ENCODE measurements at places on chromosomes 7 and 10. TPM values are rescaled to one million over a fixed set of nuclear protein-coding genes. Genes with fewer than 3 reads are reported as not detected.
A peak's percentile ranks its signal among the peaks of the same experiment; 100 is the strongest.

GRCh38 chr10:11373717-11374171, 237.7 kb downstream of the USP6NL start:
- H3K27me3 ChIP-seq: no peaks in the 10 kb centered on the region
- DNase-seq: no peak
- H3K4me3 ChIP-seq: no peak overlapping the region
- no peaks in the 10 kb centered on the region for H3K36me3 ChIP-seq
- no peak overlapping the region for H3K27ac ChIP-seq

DNA sequence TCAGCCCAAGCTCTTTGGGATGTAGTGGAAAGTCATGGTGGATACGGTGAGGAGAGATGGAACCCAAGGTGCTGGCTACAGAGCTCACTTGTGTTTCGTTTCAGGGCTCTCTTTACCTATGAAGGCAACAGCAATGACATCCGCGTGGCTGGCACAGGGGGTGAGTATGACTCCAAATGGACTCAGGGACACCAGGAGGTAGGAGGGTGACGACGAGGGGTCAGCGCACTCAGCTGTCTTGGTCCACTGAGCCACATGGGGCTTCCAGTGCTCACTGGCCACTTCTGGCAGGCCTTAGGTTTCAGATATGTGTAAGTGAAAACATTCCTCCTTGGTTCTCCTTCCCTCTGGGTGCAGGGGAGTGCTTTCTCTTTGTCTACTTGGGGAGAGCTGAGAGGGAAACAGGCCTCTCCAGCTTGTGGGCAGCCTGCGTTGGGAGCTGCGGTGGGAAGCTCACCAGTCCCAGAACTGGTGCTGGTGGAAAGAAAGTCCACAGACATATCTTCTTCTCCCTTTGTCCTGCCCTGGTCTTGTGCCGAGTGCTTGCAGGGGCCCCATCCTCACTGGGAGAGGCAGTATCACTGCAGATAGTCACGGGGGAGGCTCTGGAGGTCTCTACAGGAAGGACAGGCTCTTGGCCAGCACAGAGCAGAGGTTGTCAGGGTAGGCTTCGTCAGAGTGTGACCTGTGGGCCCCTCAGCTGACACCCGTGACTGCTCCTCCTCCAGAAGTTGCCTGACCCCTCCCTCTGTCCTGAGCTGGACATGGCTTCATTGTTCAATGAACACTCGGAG, 5.8 kb downstream of the DBNL start:
- peak; percentile 19 for DNase-seq
- H3K27me3 ChIP-seq: no peaks in the 10 kb centered on the region
- H3K4me1 ChIP-seq: no peaks in the 10 kb centered on the region
- H3K27ac ChIP-seq: no peak overlapping the region
- no peak overlapping the region for H3K4me3 ChIP-seq
- peaks cover 74% of the 10 kb centered on the region for H3K36me3 ChIP-seq

The DCLRE1A gene
- total RNA-seq: 17.8 TPM

- H3K27ac ChIP-seq: no peak overlapping the region
- no peak overlapping the region for H3K4me3 ChIP-seq
- no peak for DNase-seq
Measured at GRCh38 chr7:124930655-124931597, 1.3 kb upstream of the POT1 start.

GRCh38 chr10:11183015-11183414, 165.3 kb downstream of the CELF2 start:
- no peak overlapping the region for H3K4me3 ChIP-seq
- no peak for DNase-seq
- H3K36me3 ChIP-seq: peaks cover 54% of the 10 kb centered on the region
- H3K27me3 ChIP-seq: no peaks in the 10 kb centered on the region
- peaks cover 6% of the 10 kb centered on the region for H3K4me1 ChIP-seq

GRCh38 chr10:55750458-55750857, 610.6 kb downstream of the ZWINT start:
- no peak overlapping the region for H3K27ac ChIP-seq
- H3K4me1 ChIP-seq: no peaks in the 10 kb centered on the region
- H3K4me3 ChIP-seq: no peak overlapping the region

The CRHR2 gene
- not detected for total RNA-seq

The OR6V1 gene
- not detected for total RNA-seq

GRCh38 chr10:131490991-131491594, 179.6 kb upstream of the TCERG1L start:
- DNase-seq: no peak
- H3K4me3 ChIP-seq: no peak overlapping the region
- H3K27me3 ChIP-seq: no peaks in the 10 kb centered on the region
- H3K27ac ChIP-seq: no peak overlapping the region
- H3K4me1 ChIP-seq: no peaks in the 10 kb centered on the region
- no peaks in the 10 kb centered on the region for H3K36me3 ChIP-seq

DNA sequence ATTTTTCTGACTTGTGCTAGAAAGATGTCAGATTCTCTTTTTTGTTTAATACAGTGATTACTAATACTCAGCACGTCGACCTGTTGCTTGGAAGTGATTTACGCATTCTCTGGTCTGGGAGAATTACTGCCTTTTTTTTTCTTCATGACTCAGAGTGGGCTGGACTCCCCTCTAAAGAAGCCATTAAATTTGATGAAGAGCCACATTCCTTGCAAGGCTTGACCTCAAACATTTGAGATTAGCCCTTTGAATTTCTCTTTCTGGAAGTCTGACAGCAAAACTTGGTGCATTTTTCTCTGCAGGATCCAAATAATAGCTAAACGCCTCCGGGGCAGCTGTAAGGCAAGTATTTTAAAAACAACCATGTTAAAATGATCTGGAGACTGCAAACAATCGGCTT, 171.6 kb downstream of the GALNT17 start:
- H3K36me3 ChIP-seq: no peaks in the 10 kb centered on the region
- no peaks in the 10 kb centered on the region for H3K27me3 ChIP-seq
- H3K27ac ChIP-seq: no peak overlapping the region
- no peak for DNase-seq

DNA sequence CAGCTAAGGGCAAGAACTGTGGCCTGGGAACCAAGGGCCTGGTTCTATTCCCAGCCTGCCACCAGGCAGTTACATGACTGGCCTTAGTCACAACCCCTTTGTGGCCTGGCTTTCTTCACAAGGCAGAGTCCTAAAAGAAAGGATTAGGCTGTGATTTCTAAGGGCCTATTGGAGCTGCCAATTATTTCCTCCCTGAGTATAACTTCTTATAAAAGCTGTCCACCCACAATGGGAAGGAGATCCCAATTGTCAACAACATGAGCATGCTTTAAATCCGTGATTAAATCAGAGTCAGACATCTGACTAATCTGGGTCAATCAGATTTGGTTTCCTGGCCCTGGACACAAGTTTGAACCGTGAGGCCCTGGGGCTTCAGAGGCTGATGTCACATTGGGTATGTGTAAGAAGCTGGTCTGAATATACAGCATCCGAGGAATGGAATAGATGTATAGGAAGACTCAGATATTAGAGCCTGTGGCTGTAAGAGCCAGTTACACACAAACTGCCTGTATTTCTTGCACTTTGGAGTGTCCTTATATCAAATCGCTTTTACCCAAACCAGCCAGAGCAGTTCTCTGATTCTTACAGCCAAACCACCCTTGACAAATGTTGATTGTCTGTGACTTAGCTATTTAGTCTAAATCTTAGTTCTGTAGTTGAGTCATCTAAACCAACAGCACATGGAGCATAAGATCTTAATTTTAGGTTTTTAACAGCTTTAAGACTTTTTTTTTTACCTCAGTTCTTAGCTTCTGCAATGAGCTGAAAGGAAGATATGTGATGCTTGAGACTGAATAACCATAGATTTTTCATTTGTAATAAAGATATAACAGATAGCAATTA, 61.3 kb downstream of the ABCB4 start:
- DNase-seq: no peak
- no peak overlapping the region for H3K4me3 ChIP-seq
- H3K4me1 ChIP-seq: peaks cover 11% of the 10 kb centered on the region
- H3K27ac ChIP-seq: no peak overlapping the region
- H3K36me3 ChIP-seq: no peaks in the 10 kb centered on the region
- no peaks in the 10 kb centered on the region for H3K27me3 ChIP-seq

DNA sequence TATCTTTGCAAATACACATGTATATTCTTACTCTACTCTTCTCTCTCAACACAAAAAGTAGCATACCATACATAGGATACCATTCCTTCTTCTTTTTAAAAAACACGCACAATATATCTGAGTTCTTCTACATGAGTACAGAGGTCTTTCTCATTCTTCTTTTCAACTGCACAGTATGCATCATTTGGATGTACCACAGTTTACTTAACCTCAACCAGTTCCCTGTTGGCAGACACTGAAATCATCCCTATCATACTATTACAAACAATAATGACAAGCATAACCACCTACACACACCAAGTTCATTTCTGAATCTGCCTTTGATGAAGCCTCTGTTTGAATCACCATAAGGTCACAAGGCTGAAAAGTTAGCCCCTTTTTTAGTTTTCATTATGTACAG, 25.7 kb upstream of the GGCT start:
- no peaks in the 10 kb centered on the region for H3K36me3 ChIP-seq
- H3K27me3 ChIP-seq: peaks cover 89% of the 10 kb centered on the region
- no peak overlapping the region for H3K27ac ChIP-seq
- H3K4me1 ChIP-seq: no peaks in the 10 kb centered on the region
- no peak overlapping the region for H3K4me3 ChIP-seq
- DNase-seq: no peak

GRCh38 chr10:5376450-5376849, 11.7 kb downstream of the UCN3 start:
- H3K4me1 ChIP-seq: no peaks in the 10 kb centered on the region
- H3K27ac ChIP-seq: no peak overlapping the region
- no peaks in the 10 kb centered on the region for H3K36me3 ChIP-seq
- no peak overlapping the region for H3K4me3 ChIP-seq
- DNase-seq: no peak

The DGKB gene
- total RNA-seq: 5.2 TPM

DNA sequence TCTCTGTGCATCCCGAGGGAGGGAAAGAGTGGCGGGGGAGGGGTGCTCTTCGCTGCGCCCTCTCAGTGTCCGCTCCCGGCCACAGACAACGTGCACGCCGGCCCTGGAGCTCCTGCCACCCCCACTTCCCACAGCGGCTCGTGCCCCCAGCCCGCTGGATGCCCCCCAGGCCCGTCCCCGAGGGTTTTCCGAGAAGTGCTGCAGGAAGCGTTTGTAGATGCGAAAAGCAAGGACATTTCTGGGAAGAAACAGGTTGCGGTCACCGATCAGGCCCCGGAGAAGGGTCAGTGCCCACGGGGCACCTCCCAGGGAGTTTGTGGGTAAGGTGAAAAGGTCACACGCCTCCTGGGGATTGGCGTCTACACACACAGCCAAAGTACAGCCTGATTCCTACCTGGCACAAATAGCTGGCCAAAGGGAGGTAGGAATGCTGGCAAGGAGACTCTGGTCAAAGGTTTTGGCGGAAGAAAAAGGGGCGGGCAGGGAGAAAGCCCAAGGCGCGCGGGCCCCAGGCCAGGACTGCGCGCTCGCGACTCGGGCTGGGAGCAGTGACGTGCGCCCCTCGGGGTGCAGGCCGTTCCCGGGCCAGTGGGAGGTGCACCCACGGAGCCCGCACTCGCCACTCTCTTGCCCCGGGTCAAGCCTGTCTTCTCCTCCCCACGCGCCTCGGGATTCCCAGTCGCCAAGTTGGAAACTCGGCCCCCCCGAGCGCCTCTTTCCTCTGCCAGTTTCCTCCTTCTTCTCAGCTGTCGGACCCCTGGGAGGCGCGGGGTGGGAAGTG, 1.5 kb upstream of the NRP1 start:
- H3K27ac ChIP-seq: no peak overlapping the region
- peak; percentile 77 for DNase-seq
- peaks cover 3% of the 10 kb centered on the region for H3K4me1 ChIP-seq
- H3K4me3 ChIP-seq: peak overlapping the region; percentile 94
- H3K36me3 ChIP-seq: no peaks in the 10 kb centered on the region

- H3K4me1 ChIP-seq: no peaks in the 10 kb centered on the region
- no peaks in the 10 kb centered on the region for H3K27me3 ChIP-seq
- no peak overlapping the region for H3K27ac ChIP-seq
- no peak for DNase-seq
- no peak overlapping the region for H3K4me3 ChIP-seq
- H3K36me3 ChIP-seq: no peaks in the 10 kb centered on the region
Measured at GRCh38 chr10:85557077-85557476, 809.5 kb downstream of the GRID1 start.

- peak overlapping the region; percentile 90 for H3K4me3 ChIP-seq
- H3K36me3 ChIP-seq: no peaks in the 10 kb centered on the region
- peak; percentile 92 for DNase-seq
- H3K27ac ChIP-seq: no peak overlapping the region
Measured at GRCh38 chr7:39414224-39415035, 151.8 kb upstream of the YAE1 start.

The HELLS gene
- 220 TPM for total RNA-seq

GRCh38 chr7:50212666-50213621, 91.6 kb upstream of the IKZF1 start:
- no peaks in the 10 kb centered on the region for H3K36me3 ChIP-seq
- H3K27ac ChIP-seq: no peak overlapping the region
- H3K4me3 ChIP-seq: no peak overlapping the region
- H3K27me3 ChIP-seq: no peaks in the 10 kb centered on the region
- DNase-seq: peak; percentile 32

The ADCY1 gene
- total RNA-seq: 8.8 TPM

DNA sequence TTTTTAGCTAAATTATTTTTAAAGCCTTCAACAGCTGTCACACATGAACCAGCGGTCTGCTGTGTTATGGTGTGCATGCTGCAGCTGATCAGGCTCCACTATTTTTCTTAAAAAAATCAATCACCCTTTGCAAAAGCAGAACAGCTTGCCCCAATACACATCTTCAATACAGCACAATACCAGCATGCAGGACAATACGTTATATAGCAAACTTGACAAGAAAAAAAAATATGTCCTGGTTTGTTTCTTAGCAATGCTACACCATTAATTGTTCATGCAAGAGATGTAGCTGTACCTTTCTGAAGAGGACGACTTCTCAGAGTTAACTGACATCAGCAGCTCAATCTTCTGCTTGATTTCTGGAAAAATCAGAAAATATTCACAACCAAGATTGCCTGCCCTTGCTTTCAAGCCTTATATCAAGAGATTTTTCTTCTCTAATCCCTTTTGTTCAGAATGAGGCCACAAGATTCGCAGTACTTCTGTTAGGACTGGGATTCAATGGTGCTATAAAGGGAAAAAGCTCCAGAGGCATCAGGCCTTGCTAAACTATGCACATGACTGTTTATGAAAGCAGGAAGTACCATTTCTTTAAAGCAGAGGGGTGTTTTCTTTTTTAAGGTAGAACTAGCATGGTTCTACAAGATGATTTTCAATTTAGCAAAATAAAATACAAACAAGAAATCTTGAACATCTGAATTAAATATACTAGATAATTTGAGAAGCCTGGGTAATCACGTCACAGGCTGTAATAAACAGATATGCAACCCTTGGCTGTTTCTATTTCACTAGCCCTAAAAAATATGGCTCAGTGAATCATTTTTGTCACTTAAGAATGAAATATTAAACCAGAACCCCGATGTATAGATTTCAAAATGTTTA, 120.0 kb downstream of the SRPK2 start:
- H3K4me1 ChIP-seq: peaks cover 16% of the 10 kb centered on the region
- no peaks in the 10 kb centered on the region for H3K27me3 ChIP-seq
- no peak for DNase-seq
- peak overlapping the region; percentile 31 for H3K27ac ChIP-seq
- H3K4me3 ChIP-seq: peak overlapping the region; percentile 46
- no peaks in the 10 kb centered on the region for H3K36me3 ChIP-seq

The FAM25C gene
- total RNA-seq: not detected

The SLC39A12 gene
- total RNA-seq: not detected

Measured in endodermal cell (in vitro differentiated cells).